ENCODE measurements at places on chromosomes 2 and 18.
A peak's percentile ranks its signal among the peaks of the same experiment; 100 is the strongest.

GRCh38 chr2:10834068-10834655, 21.6 kb upstream of the PDIA6 start:
- no peak for DNase-seq

- DNase-seq, result no peak
These were observed 53.3 kb downstream of the FTCDNL1 start for GRCh38 chr2:199797431-199798403.

DNA sequence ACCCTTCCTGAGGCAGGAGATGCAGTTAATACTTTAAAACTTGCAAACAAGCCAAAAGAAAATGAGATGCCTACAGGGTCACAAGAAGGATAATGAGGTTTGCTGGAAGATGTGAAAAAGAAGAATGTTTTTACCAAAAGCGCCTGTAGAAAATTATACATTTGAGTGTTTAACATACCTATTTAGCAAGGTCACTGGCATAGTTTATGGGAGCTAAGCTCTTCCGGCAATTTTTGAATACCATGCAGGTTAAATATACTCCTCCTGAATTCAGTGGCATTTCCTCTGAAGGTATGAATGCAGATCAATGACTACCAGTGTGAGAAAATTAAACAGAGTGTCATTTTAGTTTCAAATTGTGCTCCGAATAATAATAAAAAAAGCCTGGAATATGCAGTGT, 21.2 kb upstream of the MAP3K20 start:
- DNase-seq, result no peak

DNA sequence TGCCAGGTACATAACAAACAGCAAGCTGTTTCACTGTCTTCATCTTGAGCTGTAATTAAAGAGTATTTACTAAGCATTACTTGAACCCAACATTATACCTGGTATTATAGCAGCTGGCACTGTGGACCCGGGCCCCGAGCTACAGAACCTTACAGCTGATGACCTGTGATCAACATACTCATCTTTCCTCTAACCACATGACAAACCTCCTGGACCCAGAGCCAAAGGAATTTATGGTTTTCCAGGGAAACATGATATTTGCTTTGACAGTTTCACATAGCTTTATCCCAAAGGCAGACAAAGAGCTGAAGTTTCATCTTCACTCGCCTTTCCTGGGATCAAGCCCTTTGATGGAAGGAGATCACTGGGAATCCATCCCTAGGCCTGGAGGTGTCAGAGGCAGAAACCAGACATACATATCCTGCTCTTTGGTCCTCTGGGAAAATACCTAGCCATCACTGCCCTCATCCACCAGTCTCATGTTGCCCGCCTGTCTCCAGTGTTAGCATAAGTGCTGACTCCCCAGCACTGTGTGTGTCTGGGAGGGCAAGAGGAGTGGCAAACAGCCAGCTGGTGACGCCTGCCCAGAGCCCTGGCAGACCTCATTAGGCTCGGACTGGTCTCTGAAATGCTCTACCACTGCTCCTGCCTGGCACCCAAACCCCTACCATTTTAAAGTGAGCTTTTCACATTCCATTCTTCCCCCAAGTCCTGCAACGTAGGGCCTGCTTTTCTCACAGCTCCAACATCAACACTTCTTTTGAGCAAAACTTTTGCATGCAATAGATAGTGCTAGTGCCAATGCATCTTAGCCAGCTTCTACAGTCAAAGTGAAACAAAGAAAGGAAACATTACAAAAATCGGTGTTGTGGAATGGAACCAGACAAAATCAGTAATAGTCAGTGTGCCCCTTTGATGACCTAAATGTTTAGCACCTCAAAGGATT, 138.8 kb upstream of the CTAGE1 start:
- no peak for DNase-seq

DNA sequence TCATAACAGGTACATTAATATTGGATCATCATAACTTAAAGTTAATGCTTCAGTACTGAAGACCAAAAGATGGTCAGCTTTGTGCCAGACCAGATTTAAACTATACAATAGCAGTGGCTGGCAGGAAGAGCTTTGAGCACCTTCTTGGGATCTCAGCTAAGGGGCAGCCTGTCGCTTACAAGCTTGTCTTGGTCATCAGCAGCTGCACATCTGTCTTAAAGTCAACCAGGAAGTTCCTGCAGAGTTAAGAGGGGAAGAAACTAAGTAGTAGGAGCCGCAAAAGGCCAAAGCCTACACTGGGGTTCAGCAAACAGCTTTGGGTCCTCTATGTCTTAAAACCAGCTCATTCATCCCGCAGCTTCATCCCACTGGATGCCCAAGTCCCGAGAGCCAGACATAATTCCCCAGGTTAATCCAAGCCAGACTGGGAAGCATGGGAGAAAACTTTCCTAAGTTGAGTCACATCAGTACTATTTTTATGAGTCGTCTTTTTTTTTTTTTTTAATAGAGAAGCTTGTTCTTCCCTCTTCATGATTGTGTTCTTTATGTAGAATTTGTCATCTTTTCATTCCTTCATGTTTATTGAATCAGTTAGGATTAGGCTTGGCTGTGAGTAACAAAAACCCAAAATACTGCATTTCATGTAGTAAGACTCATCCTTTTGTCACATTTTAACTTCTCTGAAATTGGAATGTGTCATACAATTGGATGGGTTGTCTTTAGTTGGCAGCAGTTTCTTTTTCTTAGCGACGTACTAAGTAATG, 59.3 kb downstream of the SERTAD2 start:
- no peak for DNase-seq

DNA sequence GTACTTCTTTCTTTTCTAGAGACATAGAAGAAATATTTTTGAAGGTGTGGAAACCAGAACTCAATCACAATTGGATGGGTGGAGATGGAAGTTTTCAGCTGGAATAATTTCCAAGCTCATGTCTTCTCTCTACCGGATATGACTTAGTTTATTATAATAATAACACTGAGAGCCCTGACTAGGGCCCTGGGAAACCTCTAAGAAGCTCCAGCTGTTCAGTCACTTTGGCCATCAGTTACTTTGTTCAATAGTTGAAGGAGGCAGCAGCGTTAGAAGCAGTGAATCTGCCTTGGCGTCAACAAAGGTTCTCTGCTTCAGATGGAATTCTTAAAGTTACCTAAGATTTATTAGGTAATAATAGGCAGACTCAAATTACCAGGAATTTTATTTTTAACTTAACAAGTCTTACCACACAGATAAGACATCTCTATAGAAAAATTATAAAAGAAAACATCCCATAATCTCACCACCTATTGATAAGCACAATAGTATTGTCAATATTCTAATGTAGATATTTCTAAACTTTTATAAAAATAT, 293.8 kb upstream of the CHAC2 start:
- DNase-seq, result no peak

DNA sequence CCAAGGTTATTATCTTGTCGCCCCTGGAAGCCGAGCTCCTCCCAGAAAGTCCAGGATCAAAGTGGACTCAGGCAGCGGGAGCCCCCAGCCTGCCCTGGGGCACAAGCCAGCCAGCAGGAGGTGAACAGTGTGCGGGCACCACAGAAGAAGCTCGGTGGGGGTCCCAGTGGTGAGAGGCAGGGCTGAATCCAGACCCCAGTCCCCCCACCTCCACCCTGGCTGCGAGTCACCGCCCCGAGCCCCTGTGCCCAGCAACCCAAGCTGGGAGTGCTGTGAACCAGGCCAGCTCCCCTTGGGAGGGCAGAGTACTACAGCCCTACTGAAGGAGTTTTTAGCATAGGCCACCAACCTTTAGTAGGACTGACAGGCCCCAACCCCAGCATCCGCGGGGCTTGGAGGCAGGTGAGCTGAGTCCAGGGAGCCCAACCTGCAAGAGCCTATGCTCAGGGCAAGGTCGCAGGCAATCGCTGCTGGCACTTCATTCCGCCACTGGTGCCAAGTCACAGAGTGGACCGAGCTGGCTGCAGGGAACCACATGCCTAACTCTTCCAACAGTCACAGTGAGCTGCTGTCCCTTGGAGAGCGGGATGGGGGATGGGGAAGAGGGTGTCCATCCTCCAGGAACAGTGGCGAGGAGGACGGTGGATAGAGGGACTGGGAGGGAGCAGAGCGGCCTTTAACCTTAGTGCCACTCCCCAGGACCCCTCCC, 3.0 kb downstream of the PIEZO2 start:
- DNase-seq, result no peak

- no peak for DNase-seq
These were observed 30.1 kb upstream of the GTF2A1L start for GRCh38 chr2:48587560-48587959.

- DNase-seq, result no peak
These were observed 19.5 kb upstream of the SLC9A4 start for GRCh38 chr2:102453501-102453900.

DNA sequence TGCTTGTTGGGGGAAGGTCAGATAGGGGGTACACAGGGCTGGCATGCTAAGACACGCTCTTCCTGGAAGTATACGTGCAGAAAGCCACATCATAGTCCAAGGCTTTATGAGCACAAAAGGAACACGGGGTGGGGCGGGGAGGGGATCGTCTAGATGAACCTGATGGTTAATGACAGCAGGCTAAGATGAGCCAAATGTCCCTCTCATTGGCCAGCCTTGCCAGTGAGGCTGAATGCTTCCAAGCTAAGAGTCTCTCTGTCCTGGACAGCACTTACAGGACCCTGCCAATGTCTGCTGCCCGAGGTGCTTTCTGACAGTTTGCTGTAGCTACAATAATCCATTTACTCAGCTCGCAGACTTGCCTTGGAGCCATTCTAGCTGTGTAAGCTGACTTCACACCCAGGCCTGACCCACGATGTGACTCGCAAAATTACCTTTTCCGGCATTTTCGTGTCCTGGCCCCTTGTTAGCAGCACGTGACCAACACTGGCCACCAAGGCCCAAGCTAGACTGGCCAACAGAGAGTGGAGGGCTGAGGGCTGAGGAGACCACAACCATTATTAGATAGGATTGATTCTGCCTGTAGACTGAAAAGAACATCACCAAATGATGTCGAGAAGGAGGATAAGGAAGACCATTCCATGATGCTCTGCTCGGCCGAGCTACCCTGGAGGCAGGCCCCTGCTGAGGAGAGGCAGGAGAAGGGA, 84.2 kb downstream of the MALT1 start:
- peak; percentile 55 for DNase-seq

DNA sequence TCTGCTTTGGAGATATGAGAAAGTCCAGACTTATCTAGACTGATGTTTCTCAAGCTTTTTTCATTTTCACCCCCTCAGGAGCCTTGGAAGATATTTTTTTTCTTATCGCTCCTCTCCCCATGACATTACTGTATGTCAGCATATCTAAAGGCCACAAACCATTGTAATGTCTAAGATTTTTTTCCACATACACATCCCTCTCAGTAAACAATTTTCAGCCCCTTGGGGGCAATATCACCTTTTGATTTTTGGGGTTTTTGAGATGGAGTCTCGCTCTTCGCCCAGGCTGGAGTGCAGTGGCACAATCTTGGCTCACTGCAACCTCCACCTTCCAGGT, 60.3 kb upstream of the REL start:
- DNase-seq, result no peak

GRCh38 chr18:54531402-54532065, 59.5 kb upstream of the DYNAP start:
- DNase-seq, result no peak

- no peak for DNase-seq
These were observed 454.2 kb upstream of the HNRNPA3 start for GRCh38 chr2:176758426-176758825.

DNA sequence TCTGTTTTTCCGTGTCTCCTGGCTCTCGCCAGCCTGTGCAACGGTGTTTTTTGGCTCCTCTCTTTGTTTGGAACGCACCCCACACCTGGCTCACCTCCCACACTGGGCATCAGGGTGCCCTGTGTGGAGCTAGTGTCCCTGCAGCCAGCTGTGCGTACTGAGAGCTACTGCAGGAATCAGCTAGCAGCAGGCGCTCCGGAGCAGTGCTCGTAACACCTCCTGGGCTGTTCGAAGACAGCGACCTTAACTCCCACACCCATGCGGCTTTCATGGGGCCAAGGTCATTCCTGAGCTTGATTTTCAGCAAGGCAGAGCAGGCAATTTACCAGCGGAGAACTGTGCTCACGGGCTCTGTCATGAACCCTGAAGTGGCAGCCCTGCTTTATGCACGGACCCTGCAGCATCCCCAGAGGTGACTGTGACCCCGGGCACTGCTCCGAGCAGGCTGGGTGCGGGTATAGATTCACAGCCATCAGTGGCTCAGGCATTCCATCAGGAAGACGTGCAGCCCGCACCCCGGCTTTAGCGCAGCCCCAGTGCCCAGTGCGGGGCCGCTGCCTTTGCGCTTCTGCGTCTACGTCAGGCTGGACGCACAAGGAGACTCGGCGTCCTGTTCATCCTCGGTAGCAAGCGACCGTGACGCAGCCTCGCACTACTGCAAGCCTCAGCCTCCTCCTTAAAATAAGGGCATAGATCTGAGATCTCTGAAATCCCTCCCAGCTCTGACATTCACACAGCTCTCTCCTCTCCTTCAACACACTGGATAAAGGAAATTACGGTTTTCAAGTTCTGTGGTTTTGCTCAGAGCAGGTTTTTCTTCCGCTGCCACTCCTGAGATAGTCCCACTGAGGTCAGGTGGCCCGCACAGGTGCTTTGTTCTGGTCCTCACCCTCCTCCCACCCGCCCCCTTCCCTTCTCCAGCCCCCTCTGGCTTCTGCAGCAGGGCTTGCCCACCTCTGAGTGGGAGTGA, 58.2 kb downstream of the ADI1 start:
- no peak for DNase-seq

DNA sequence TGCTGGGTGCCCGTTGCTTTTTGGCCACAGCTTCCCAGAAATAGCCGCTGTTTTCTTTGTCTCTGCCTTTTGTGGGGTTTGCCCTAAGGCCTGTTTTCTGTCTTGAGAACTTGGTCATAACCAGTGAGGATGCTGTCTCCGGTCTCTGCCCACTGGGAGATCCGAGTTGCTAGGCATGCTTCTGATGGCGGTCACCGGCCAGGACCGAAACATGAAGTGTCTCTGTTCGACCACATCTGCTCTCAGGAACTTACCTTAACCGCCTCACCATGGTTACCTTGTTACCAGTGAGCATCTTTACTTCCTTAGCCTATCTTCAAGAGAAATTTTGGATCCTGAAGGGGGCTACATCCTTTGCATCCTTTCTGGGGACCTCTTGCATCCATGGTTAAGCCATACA, 91.9 kb downstream of the RTP5 start:
- no peak for DNase-seq

- no peak for DNase-seq
These were observed 30.4 kb upstream of the OTOS start for GRCh38 chr2:240170883-240171282.

- no peak for DNase-seq
These were observed 40.9 kb upstream of the RGPD4 start for GRCh38 chr2:107785756-107786155.

DNA sequence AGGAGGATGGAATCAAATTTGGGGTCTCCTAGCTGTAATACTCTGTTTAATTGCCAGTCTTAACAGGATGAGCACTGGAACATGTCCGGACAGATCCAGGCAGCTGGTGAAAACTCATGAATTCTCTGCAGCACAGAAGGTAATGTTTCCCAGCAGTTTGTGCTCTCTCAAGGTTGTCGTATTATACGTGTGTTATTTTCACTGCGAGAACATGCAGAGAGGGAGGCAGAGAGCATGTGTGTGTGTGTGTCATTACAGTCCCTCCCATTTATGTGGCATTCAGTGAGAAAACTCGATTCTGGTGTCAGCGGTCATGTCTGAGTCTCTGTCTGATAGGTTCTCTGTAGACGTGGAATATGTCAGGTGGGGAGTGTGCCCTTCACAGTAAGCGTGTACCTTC, 150.2 kb upstream of the POU3F3 start:
- DNase-seq, result no peak

Measured in activated CD4-positive, alpha-beta T cell treated with anti-CD3 and anti-CD28 coated beads for 36 hours (primary cell).